ENCODE measurements at places on chromosomes 16 and 17. TPM values are rescaled to one million over a fixed set of nuclear protein-coding genes. Genes with fewer than 3 reads are reported as not detected.

IRF8 gene
- total RNA-seq, result not detected

TNS4 gene
- total RNA-seq, result not detected

KRTAP4-16 gene
- not detected for total RNA-seq

SLFN12 gene
- 42.6 TPM for total RNA-seq

CTRB1 gene
- not detected for total RNA-seq

CCDC40 gene
- total RNA-seq, result 4.1 TPM

CNOT1 gene
- 150 TPM for total RNA-seq

SPATA20 gene
- 42.3 TPM for total RNA-seq

PIRT gene
- total RNA-seq, result not detected

ZNF385C gene
- total RNA-seq, result not detected

CIBAR2 gene
- total RNA-seq, result not detected

ALG1 gene
- total RNA-seq, result 33.7 TPM

CCNF gene
- total RNA-seq, result 48.9 TPM

ASGR1 gene
- total RNA-seq, result 14.0 TPM

HBA1 gene
- total RNA-seq, result not detected

ATP1B2 gene
- total RNA-seq, result not detected

CHMP6 gene
- 42.6 TPM for total RNA-seq

CDH16 gene
- not detected for total RNA-seq

PPP1R27 gene
- not detected for total RNA-seq

NOTUM gene
- not detected for total RNA-seq

CDK5R1 gene
- 3.9 TPM for total RNA-seq

LGALS3BP gene
- total RNA-seq, result 0.76 TPM

ALOX12 gene
- total RNA-seq, result not detected

WSCD1 gene
- total RNA-seq, result 45.7 TPM

GPR142 gene
- total RNA-seq, result not detected

SLC46A1 gene
- total RNA-seq, result 1.8 TPM

TNP2 gene
- not detected for total RNA-seq

KRTAP9-4 gene
- not detected for total RNA-seq

MYOCD gene
- not detected for total RNA-seq

CDH1 gene
- total RNA-seq, result not detected

NPB gene
- total RNA-seq, result not detected

EVI2A gene
- 0.22 TPM for total RNA-seq

NXPH3 gene
- 2.0 TPM for total RNA-seq

CTRB2 gene
- total RNA-seq, result not detected

KRT26 gene
- total RNA-seq, result not detected

DOC2A gene
- 0.58 TPM for total RNA-seq

KCNAB3 gene
- total RNA-seq, result 2.4 TPM

MRPL27 gene
- 76.2 TPM for total RNA-seq

RNF112 gene
- 0.11 TPM for total RNA-seq

IL17C gene
- not detected for total RNA-seq

LLGL2 gene
- total RNA-seq, result 5.4 TPM

GGA3 gene
- total RNA-seq, result 39.2 TPM

KIF1C gene
- total RNA-seq, result 174 TPM

CCDC78 gene
- total RNA-seq, result 1.3 TPM

MED31 gene
- 28.0 TPM for total RNA-seq
